ENCODE measurements at places on chromosomes 6 and 20.

DNA sequence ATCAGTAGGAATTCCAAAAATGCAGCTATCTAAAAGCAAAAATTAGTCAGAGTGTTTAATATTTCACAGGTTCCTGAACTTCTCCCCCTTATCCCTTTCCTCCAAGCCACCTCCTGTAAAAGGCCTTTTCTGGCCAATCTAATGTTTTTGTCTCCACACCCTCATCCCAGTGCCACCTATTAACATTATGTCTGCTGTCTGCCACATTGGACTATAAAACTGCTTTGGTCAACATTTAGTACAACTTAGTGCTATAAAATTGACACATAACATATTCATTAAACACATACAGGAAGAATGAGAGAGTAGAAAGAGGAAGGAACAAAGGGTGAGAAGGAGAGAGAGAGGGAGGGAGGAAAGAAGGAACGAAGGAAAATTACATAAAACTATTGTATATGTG, 47.7 kb downstream of the MMUT start:
- no peak for DNase-seq

DNA sequence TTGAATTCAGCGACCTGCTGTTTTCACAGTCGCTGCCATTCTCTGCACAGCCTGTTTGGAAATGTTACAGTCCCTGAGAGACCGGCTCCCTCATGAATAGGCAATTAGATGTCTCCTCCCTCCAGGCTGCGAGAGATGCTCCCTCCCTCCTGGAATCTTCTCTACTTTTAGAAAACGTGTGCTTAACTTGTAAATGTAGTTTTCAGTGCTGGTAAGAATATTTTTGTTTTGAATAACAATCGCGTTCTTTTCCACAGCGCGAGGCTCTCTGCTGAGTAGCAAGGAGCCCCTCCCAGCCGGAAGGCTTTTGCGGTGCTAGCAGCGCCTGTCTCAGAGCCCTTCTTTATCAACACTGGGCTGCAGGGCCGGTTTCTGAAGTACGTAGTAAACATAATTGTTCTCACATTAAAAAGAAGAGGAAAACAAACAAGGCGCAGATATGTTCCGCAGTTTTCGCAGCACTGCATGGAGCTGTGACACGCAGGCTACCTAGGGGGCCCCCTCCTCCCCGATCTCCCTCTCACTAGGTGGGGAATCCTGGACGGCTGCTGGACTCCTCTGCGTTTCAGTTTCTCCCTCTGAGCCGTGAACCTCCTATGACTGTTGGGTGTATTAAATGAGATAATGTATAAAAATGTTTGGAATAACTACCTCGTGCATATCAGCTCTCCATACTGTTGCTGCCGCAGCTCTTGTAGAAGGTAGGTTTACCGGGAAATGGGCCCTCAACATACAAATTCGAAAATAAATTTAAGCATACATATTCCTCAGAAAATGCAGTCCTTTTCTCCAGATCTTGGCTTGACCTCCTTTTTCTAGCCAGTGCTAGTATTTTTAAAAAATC, 79.0 kb upstream of the SPACA1 start:
- DNase-seq = no peak

- no peak for DNase-seq
Measured at GRCh38 chr6:12594530-12594893, 122.1 kb upstream of the PHACTR1 start.

- no peak for DNase-seq
Measured at GRCh38 chr6:41161851-41162552, 914 bp downstream of the TREM2 start.

GRCh38 chr20:59364611-59365010, 64.2 kb downstream of the EDN3 start:
- DNase-seq = no peak

- no peak for DNase-seq
Measured at GRCh38 chr6:93571346-93571745, 152.0 kb upstream of the EPHA7 start.

- no peak for DNase-seq
Measured at GRCh38 chr6:164409309-164410009, 899.9 kb downstream of the C6orf118 start.

- DNase-seq = no peak
Measured at GRCh38 chr6:107589934-107590333, 100.0 kb downstream of the SOBP start.

GRCh38 chr6:133130863-133131262, 110.3 kb upstream of the EYA4 start:
- DNase-seq = no peak

DNA sequence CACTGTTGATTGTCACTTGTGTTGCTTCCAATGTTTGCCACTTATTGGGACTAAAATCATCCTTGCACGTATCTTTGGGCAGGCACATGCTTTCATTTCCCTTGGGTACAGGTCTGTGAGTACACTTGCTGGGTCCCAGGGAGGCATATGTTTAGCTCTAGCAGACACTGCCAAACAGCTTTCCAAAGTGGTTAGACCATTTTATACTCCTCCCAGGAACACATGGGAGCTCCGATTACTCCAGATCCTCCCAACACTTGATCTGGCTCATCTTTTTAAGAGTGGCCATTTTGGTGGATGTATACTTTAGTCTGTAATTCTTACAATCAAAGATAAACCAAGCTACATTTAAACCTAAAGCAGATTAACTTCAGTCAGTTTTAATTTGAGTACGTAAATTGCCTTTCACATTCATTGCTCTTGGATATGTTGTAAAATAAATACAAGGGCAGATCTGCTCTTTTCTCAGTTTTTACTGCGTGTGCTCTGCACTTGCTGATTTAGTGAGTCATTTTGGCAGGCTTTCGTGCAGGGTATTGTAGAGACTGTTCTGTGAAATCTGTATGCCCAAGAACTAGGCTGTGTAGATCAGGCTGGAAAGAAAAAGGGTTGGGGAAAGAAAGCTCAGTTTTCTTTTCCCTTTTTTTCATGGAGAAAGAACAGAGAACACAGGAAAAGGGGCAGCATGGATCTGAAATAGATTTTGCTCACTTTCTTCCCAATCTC, 19.5 kb downstream of the SLC22A1 start:
- no peak for DNase-seq

DNA sequence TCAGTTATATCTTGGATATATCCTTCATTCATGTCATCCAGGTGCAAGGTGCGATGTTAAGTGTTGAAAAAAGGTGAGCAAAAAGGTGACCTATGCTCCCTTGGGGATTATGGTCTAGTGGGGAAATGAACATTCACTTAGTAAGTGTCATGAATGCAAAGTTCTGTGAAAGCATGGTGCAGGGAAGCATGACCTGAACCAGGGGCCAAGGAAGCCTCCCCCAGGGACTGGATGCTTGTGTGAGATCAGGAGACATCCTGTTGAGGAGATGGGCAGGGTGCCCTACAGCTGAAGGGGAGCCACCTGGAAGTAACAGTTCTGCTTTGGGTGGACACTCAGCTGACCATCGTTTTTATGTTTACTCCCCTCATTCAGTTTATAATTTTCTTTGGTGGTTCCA, 179.5 kb downstream of the SYNDIG1 start:
- DNase-seq = no peak

DNA sequence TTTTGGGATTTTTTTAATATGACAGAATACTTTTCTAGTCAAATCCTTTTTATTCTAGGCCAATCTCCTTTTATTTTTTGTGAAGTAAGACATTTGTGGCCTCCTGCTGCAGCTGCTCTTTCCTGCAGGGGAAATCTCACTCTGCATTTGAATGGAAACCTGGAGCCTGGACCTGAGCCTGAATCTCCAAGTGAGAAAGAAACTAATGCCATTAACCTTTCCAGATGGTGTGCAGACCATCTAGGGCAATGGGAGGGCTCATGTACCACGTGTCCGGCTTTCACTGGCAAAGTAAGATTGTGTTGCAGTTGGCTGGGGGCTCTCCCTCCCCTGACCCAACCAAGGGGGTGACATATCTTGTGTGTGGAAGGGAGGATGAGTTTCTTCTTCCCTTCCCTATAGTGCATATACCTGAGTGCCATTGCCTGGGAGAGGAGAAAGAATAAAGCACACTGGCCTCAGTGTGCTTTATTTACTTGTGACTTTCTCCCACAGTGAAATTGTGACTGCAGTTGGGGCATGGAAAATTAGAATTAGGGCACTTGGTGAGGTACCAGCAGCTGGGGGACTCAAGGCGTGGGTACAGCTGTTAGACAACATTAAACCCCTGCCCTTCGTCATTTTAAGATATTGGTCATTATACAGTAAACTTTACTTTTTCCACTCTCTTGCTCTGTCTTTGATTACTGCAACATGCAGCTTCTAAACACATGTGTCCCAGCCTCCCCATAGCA, 159.8 kb upstream of the RIN2 start:
- DNase-seq = no peak

DNA sequence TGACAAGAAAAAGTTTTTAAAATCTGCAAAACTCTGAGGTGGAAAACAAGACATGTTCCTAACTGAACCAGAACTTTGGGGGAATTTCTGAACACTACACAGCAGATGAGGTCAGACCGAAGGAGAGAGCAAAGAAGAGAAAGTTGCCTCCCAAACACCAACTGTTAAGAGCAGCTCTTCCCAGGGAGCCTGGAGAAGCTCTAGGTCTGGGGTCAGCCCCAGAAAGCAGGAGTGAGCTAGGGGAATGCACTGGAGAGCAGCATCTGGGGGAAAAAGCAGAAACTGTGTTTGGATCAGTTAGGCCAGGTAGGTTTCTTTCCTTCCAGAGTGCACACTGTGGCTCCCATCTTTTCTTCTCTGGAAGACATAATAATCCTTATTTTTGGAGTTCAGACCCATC, 41.3 kb downstream of the FKBP5 start:
- DNase-seq = no peak

DNA sequence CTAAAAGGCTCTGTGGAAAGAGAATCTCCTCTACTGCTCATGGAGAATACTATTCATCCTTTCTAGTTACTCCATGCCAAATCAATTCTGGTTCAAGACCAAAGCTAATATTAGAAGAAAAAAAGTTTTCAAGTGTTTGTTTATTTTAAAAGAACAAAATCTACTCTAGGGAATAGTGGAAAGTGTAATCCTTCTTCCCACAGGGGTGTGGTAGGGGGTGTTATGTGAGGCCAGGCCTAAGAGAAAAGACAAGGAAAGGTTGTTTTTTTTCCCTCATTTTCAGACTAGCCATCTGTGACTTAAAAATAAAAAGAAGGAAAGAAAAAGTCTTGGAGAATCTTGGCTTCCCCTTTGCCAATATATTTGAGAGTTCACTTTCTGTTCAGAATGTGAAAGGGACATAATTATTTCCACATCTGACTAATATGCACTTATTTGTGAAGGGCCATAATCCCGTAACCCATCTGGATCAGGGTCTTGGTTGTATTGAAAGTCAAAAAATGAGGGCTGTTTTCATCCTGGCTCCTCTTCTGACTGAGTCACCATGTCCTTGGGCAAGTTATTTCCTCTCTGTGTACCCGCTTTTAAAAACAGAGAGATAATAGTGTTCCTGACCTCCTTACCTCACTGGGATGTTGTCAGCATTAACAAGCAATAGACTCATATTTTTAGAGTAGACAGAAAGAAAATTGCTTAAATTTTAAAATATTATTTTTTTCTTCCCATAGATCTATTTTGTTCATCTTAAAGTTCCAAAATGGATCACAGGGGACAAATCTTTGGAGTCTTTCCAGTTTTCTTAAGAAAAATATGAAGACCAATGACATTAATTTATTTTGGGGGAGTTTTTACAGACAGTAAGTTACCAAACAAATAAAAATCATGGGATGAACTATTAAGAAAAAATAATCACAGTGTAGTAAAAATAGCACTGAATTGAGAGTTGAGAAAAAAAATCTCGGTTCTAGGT, 233.7 kb downstream of the IBTK start:
- DNase-seq = no peak

- DNase-seq = no peak
Measured at GRCh38 chr6:113172531-113172966, 684.6 kb upstream of the MARCKS start.

DNA sequence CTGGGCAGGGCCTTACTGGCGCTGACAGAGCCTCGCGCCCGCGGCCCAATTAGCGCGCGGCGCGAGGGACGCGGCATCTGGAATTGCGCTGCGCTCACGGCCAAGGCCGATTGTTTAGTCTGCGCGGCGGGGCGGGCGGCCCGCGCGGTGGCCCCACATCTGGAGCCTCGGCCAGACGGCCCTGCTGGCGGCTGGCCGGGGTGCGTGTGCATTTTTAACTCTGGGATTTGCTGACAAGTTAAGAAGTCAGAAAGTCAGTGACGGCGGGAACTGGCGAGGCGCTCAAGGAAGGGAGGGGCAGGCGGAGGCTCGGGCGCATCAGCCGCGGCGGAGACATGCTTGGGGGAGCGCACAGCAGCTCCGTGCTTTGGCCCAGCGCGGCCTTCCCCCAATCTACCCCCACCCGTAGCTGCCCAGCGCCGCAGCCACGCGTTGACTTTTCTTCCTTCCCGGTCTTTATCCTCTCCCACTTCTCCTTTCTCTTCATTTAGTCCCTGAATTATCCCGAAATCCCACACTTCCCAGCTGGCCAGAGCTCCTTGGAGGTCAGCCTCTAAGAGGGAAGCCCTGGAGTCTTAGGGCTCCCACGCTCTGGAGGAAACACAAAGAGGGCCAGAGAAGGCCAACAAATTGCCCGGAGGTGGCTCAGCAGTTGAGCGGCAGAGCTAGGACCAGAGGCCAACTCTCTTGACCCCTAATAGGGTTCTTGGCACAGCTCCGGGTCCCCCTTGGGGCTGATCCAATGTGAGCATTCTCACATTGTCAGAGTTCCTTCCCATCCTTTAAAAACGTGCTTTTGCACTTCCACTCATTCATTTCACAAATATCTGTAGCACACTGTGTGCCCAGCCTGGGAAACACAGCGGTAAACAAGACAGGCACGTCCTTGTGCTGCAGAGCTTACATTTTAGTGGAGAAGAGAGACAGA, 40.8 kb upstream of the FOXP4 start:
- no peak for DNase-seq

GRCh38 chr6:108768166-108768555, 80.1 kb upstream of the ARMC2 start:
- DNase-seq = no peak

DNA sequence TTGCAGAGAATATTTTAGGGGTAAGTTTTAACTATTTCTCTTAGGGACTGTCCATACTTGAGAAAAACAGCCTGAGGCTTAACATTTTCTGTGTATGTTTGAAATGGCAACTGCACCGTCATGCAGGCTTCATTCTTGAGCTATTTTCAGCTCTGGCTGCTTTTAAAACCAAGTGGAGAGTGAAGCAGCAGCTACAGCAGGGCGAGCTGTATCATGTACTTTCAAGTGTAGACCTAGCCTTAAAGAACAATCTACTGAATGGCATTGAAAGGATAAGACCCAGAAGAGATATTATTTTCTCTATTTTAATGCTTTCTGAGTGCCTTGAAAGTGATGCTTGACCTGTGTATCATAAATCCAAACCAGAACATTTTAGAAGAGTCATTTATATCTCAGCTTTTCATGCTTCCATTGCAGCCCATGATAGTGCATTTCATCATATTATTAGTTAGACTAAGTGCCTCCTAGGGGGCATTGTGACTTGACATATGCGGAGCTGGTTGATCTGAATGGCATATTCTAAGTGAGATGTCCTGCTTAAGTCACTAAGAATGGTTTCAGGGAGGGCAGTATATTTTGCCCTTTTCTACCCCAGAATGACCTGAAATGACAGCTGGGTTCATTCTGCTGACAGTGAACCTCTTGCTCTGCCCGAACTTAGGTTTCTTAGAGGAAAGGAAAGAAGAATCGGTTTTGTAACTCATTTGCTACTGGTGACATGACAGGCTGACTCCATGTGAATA, 85.3 kb downstream of the NKAIN2 start:
- no peak for DNase-seq
